ENCODE measurements at places on chromosomes 5 and 9.

DNA sequence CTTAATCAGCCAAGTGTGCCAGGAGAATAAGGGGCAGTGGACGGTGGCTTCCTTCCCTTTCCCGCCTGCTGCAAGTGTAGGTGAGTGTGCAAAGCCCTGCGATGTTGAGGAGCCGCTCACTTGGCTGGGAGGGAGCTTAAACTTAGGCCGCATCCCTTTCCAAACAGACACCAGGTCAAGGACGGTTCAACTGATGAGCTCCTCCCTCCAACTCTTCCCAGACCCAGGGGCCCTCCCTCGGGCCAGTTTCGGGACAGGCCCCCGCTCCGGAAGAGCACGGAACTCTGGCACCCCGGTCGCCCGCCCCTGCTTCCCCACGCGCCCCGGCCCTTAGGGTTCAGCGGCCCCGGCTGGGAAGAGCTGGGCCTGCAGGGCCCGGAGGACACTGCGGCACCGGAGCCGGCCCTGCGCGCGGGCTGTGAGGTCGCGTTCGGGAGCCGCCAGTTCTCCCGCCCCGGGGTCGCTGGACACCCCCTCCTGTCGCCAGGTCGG is 481 bp downstream of the MRPL36 start:
- DNase-seq = no peak

DNA sequence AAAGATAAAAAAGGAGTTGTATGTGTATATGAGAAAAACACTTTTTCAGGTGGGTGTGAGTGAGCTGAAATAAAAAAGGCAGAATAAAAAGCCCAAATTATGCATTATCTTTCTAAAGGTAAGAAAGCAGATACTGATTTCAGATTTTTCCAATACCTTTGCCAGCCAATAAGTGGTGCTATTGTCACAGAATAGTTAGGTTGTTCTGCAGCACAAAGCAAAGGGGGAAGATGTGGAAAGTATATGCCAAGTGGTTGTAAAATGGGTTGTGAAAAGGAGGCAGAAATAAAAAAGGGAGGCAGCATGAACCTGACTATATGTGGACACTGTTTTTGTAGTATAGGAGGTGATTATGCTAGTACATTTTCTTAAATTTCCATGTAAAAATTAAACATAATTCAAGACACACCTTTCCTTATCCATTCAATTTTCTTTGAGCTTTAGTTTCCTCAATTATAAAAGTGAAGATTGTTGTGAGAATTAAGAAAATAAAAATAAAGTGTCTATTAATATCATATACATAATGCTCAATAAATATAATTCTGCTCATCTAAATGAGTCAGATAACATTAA is 106.7 kb downstream of the SMIM15 start:
- DNase-seq = no peak

GRCh38 chr5:133910571-133910970 is 57.9 kb downstream of the C5orf15 start:
- no peak for DNase-seq

- DNase-seq = no peak
Measured at GRCh38 chr9:132268725-132269352, 85.9 kb downstream of the SETX start.

GRCh38 chr5:94618029-94618492 is 343 bp downstream of the KIAA0825 start:
- no peak for DNase-seq

- DNase-seq = no peak
Measured at GRCh38 chr5:31397926-31398557, 133.9 kb downstream of the DROSHA start.

GRCh38 chr5:64766941-64767340 is 1.6 kb downstream of the SREK1IP1 start:
- DNase-seq = no peak
